ENCODE measurements at places on chromosomes 5 and 9.

DNA sequence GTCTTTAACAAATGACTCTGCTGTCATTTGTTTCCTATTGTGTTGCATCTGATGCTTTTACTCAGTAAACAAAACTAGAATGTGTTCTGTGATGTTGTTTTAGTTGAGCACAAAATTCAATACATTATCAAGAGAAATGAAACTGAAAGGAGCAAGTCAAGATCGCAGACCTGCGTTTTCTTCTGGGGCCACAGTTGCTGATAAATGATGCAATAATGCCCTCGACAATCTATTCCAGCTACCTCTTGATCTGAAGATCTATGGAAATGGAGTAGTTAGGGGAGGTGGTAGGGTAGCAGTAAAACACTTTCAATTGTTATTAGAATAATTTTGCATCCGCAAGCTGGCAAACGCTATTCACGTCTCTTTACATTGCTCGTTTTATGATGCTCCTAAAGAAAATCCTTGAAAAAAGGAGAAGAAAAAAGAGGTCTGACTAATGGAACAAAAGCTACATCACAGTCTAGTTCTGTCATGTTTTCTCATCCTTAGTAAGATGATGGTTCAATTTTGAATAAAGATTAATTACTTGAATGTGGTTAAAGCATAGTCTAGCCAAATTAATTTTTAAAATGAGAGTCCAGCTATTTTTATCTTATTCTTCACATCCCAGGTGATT, 1.6 kb downstream of the ZNF366 start:
- no peak for DNase-seq

DNA sequence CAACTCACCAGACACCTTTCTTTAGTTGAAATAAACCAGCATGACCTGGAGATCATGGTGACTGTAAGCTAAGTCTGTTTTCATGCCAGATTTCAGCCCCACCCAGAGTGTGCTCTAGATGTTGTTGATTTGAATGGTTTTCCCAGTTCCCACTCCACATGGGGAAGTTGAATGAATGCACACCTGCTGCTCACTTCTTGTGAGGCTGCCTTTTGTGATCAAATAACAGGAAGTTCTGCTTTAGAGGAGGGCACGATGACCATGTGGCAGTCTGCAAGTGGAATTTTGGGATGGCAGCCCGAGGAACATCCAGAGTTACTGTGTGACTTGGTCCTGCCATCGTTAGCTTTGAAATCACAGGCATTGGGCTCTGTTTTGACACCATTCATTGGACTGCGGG, 18.7 kb downstream of the SLC46A2 start:
- DNase-seq = no peak

GRCh38 chr9:89340332-89340731, 22.0 kb downstream of the SECISBP2 start:
- no peak for DNase-seq

- peak; percentile 49 for DNase-seq
Measured at GRCh38 chr9:27117489-27118135, 8.6 kb downstream of the TEK start.

DNA sequence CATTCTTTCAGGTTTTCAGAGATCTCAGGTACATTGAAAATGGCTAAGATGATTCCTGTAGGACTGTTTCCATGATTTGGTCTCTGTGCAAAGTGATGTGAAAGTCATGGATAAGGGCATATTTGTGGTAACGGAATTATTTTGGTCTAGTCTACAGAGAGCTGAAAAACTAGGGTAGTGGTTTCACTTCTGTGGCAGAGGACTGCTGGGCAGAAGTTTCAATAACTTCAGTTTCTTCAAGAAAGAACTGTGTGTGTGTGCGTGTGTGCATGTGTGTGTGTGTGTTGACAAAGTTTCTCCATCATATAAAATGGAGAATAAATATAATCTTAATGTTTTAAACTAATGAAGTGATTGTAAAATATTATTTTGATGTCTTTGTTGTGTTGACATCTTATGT, 4.3 kb downstream of the CNOT8 start:
- DNase-seq = no peak

DNA sequence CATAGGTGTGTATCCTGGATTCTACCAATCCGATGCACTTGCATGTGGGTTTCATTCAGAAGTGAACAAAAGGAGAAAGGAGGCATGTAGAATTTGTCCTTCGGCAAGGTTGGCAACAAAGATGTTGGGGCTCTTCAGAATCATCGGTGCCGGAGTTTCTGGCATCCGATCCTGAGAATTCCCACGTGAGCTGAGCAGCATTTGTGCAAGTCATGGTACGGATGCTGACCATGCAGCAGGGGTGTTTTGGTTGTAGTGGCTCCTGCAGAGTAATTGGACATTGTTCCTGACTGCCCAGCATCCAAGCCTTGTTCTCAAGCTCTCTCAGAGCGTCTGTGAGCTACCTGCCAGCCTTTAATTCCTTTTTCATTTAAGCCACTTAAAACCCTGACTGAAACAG, 19.0 kb upstream of the POC5 start:
- no peak for DNase-seq

GRCh38 chr9:631596-631995, 209.9 kb upstream of the DMRT1 start:
- DNase-seq = no peak

GRCh38 chr5:82374637-82375036, 96.5 kb upstream of the RPS23 start:
- DNase-seq = no peak

DNA sequence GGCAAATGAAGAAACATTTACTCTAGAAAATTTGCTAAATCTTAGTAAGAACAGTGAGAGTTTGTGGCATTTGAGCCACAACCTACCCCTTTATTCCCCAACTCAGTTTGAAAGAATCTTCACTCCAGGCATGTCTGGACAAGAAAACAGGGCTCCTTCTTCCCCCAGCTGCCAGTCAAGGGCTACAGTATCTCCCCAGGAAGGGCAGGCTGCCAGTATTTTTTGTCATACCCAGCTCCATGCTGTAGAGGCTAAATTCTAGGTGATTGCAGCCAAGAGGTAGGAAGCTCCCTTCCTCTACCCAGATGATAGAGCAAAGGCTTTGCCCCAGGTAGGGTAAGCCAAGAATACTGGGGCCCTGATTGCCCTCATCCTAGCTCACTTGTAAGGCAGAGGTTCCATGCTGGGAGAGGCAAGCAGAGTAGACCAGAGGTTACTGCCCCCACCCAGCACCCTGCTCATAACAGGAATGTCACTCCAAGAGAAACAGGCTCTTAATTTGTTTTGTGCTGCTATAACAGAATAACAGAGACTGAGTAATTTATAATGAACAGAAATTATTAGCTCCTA, 20.0 kb upstream of the GRPEL2 start:
- DNase-seq = peak; percentile 97

DNA sequence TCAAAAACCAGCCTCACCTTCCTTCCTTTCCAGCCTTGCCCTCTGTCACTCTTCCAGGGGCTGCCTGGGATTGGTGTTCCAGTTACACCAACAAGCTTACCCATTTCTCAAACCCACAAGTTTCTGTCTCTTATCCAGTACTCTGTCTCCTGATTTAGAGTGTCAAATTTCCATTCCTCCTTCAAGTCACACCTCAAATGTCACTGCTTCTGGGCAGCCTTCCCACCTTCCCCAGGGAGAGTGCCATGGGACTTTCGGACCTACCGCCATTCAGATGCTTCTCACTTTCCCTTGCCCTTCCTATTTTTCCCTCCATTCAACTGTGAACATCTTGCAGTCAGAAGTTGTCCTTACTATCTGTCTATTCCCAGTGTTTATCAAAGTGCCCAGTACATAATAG, 2.0 kb upstream of the GRXCR2 start:
- no peak for DNase-seq

GRCh38 chr9:38272710-38273109, 119.8 kb upstream of the ALDH1B1 start:
- DNase-seq = no peak

- DNase-seq = peak; percentile 17
Measured at GRCh38 chr5:83377131-83377865, 94.2 kb upstream of the VCAN start.

DNA sequence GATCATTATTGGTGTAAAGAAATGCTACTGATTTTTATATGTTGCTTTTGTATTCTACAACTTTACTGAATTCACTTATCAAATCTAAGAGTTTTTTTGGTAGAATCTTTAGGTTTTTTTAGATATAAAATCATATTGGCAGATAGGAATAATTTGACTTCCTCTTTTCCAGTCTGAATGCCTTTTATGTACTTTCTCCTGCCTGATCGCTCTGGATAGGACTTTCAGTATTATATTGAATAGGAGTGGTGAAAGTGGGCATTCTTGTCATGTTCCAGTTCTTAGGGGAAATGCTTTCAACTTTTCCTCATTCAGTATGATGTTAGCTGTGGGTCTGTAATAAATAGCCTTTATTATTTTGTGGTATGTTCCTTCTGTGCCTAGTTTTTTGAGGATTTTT, 8.3 kb downstream of the AHRR start:
- no peak for DNase-seq

DNA sequence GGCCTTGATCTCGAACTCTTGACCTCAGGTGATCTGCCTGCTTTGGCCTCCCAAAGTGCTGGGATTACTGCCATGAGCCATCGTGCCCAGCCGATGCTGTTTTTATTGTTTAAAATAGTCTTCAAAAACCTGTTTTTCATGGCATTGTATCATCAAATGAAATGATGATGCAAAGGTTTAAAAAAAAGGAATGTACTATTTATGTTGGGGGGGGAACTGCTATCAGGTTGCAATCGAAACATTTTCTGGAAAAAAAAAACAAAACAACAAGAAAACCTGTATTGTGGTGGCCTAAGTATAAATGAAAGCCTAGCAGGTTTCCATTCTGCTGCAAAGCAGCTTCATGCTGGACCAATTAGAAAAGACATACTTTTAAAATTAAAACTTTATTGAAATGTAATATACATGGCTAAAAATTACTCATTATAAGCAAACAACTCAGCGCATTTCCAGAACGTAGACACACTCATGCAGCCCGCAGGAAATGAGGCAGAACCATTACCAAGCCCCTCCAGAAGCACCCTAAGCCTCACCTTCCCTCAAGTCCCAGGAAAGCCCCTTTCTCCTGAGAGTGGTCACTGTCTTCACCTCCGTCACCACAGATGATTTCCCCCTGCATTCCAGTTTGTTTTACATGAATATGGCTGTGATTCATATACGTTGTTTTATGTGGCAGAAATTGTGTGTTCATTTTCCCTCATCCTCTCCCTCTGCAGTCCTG, 19.0 kb downstream of the GPR107 start:
- no peak for DNase-seq

- peak; percentile 87 for DNase-seq
Measured at GRCh38 chr5:166068547-166069335, 2222.7 kb upstream of the WWC1 start.

DNA sequence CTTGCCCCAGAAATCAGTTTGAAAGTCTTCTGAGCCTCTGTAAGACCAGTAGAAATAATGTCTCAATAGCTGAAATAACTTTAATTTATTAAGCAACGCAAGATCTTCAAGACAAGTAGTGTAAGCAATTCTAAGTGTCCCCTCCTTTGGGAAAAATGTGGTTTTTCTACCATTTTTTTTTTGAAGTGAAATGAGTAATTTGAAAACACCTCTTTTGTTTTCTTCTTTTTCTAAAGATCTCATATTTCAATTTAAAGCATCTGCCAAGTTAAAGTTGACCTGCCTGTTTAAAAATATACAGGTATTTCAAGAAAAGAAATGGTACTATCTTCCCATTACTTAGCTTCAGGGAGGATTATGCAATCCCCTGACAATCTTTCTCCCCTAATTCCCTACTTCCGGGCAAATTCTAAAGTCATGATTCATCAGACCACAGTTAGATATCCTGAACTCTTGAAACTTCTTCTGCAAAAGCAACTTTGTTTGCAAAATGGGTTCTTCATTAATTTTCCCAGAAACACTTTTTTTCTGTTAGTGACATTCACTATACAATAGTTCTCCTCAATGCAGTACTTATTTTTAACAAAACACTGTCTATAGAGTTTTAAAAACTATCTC, 7.8 kb upstream of the ANXA1 start:
- DNase-seq = peak; percentile 89

- no peak for DNase-seq
Measured at GRCh38 chr9:69036799-69037198, 1.2 kb downstream of the FXN start.

DNA sequence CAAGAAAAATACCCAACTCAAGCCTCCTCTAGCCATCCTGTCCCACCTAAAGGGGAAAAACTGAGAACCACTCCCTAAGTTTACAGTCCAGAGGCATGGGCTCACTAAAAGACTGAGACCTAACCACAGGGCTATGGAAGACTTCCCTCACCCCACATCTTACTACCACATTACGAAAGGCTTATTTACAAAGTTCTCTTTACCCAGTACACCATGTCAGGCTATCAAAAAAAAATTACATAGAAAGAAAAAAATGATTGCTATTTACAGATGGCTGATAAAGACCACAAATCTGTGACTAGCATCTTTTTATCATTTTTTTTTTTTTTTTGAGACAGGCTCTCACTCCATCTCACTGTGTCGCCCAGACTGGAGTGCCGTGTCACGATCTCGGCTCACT, 69.7 kb upstream of the TNPO1 start:
- DNase-seq = no peak

- peak; percentile 27 for DNase-seq
Measured at GRCh38 chr5:62167561-62168057, 138.4 kb upstream of the KIF2A start.

- no peak for DNase-seq
Measured at GRCh38 chr5:33465120-33465519, 24.4 kb downstream of the TARS1 start.

GRCh38 chr5:76867038-76867437, 17.2 kb downstream of the S100Z start:
- no peak for DNase-seq

- no peak for DNase-seq
Measured at GRCh38 chr5:126351153-126351552, 72.1 kb upstream of the GRAMD2B start.

GRCh38 chr5:172165465-172165864, 22.6 kb downstream of the STK10 start:
- no peak for DNase-seq

DNA sequence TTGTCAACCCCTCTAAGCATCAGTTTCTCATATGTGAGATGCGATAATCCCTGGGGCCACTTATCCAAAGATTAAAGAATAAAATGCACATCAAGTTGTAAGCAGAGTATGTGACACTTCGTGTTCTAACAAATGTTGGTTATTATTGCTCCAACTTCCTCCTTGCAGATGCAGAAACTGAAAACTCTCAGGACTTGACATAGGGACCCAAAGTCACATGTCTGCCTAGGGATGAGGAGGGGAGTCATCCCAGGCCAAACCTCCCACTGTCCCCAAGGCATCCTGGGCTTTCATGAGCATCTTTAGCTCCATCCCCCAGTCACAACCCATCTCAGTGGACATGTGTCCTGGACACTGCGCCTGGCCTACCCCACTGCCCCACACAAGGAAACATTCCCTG, 27.5 kb upstream of the SYK start:
- no peak for DNase-seq

DNA sequence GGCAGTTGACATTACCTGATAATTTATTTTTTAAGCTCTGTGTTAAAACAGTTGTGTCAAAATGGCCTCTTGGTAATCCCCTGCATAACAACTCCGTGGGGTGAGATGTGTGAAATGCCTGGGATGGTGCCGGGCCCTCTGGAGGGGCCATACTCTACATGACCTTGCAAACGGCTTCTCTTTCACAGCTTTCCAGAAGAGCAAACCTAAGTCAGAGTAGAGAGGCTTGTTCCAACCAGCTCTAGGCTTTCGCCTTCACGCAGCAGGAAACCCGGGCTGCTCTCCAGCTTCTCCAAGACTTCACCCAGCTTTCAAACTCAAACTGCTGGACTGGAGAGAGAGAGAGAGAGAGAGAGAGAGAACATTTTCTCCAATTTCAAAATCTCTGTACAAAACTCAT, 120.1 kb downstream of the SNX18 start:
- DNase-seq = no peak

Measured in RWPE1 (cell line).